Fibroblast of skin of left biceps (primary cell): ENCODE measurements at places on chromosomes 2 and 18.

DNA sequence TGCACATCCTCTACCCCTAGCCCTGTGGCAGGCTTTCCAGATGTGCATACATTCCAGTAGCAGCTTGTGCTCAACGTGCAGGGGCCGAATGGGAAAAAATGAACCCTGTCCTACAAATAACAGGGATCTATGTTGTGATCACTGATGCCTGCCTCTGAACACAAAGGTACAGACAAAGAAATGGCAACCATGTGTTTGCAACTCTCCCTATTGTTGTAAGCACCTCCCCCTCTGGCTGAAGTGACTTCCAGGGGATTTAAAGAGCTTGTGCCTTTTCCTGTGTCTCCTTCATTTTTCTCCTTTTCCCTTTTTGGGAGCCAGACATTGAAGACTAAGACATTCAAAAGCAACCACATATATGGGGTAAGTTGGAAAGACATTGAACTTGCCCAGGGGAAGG, 21.6 kb downstream of the ARHGAP25 start:
- no peak for DNase-seq

GRCh38 chr2:144630459-144631215, 110.7 kb upstream of the ZEB2 start:
- no peak for DNase-seq

DNA sequence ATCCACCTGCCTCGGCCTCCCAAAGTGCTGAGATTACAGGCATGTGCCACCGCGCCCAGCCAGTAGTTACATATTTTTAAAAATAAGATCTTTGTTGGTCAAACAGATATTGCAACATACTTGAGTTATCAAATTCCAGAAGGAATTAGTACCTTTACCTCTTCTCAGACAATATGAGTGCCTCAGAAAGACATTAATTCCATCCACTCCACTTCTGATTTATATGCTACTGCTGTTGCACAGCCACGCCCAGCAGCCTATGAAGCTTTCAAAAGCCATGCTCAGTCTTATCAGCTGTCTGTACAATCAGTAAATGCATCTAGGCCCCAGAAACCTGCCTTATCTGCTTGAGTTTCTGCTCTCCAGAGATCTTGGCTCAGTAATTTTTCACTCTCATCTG, 47.8 kb downstream of the MEX3C start:
- DNase-seq = no peak

- no peak for DNase-seq
Observed at GRCh38 chr2:218010140-218010983, 7.6 kb upstream of the TNS1 start.

- no peak for DNase-seq
Observed at GRCh38 chr18:8757396-8757997, 52.1 kb downstream of the MTCL1 start.

GRCh38 chr2:10778724-10779115, 33.9 kb downstream of the PDIA6 start:
- no peak for DNase-seq

DNA sequence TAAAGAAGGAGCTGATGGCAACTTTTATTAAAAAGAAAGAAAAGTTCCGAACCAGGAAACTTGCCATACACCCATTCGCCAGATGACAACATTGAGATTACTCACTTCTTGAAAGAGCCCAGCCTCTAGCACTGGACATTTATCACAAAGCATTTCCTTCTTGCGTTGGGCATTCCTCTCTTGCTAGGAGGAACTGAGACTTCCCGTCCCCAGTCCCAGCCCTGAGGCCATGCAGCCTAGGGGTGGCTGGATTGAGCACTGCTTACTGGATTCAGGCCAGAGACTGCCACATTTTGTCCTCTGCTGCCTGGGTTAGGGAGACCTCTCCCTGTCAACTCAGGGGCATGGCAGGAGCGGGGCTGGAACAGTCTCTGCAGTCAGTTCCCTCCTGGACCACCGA, 80.1 kb downstream of the SDC1 start:
- no peak for DNase-seq

DNA sequence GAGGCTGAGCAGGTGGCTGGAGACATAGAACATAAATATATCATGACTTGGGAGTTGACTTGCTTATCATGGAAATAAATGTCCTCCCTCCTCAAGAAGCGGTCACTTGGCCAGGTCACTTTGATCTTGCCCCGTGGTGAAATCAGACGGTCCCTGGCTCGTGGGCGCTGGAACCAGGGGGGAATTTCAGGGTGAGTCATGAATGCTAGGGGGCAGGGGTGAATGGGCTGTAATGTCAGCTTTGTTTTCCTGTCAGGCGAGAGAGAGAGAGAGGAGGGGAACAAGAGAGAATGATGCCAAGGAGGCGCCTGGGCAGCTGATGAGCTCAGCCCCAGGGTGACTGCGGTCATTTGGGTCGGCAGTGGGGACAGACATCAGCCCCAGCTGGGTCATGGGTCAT, 47.7 kb downstream of the RRM2 start:
- DNase-seq = no peak

GRCh38 chr2:67286981-67287759, 110.0 kb upstream of the ETAA1 start:
- DNase-seq = no peak

DNA sequence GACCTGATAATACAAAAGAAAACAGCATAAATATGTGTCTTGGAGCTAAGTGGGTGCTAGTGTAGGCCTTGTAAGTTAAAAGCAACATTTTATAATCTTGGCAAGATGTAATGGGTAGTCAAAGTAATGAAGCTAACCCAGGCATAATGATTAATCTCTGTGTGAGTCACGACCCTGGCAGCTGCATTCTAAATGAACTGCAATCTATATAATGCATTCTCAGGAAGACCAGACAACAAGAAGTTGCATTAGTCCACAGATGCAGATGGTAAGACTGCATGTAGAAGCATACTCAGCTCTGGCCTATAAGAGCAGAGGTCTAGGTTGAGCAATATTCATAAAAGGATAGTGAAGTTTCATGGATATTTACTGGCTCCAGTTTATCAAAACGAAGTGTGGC, 85.6 kb upstream of the ETAA1 start:
- DNase-seq = peak; percentile 67

- peak; percentile 78 for DNase-seq
Observed at GRCh38 chr18:41075212-41075611, 879.8 kb upstream of the PIK3C3 start.

DNA sequence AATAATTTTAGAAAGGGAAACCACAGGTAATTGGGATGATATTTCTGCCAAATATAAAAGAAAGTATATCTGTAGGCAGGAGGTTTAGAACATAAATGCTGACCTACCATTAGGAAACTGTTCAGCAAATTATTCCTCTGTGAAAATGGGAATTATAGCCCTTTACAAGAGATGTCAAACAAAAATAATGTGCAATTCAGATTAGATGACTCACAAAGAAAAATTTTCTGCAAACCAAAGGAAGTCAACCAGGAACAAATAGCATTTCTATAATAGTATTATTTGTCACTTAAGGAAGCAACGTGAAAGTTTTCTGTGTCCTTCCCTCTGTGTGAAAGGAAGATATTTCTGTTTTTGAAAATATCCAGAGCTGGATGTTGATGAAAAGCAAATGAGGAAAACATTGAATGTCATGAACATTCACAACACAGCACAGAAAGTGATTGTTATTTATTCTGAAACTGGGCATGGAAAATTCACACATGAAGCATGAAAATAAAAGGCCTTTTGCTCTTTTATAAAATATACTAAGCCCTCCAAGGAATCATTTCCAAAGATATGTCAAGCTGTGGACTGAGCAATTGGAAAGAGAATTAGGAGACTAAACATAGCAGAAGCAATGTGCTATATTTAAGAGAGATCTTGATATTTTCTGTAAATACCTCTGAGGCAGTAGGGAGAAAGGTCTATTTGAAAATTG, 57.9 kb upstream of the SPHKAP start:
- DNase-seq = no peak

DNA sequence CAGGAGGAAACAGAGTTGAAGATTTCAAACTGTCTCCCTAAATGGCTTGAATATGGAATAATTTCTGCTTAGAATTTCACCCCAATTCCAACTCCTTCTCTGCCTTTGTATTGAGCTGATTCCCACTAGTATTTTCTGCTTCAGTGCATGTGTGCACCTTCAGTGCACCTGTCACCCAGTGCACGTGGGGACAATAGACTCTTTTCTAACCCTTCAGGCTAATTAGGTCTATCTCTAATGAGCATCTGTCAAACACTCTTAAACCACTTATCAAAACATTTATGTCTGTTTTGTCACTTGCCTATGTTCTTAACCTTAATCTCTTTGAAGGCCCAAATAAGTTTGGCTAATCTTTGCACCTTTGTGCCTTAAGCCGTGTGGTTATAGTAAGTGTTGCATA, 232.0 kb upstream of the NETO1 start:
- no peak for DNase-seq

- no peak for DNase-seq
Observed at GRCh38 chr2:10059552-10060335, 16.4 kb downstream of the KLF11 start.

DNA sequence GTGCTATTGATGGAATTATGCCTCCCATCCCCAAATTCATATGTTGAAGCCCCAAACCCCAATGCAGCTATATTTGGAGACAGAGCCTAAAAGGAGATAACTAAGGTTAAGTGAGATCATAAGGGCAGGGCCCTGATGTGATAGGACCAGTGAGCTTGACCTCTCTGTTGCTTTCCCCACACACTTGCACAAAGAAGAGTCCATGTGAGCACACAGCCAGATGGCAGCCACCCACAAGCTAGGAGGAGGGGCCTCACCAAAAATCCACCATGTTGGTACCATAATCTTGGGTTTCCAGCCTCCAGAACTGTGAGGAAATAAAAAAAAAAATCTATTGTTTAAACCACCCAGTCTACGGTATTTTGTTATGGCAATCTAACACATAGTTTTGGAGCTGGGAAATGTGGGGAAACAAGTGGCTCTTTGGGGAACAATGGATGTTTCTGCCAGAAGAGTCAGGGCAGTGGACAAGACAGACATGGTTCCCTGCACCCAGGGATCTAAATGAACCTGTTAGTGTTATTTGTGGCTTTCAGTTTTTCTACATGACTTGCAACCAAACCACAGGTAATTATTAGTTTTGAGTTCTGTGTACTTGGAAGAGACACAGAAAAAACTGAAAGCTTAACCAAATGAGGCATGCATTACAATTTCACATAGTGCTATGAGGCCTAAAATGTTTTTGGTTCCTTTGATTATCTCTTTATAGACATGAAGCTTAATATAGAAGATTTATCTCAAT, 259.1 kb downstream of the LTBP1 start:
- no peak for DNase-seq

- DNase-seq = no peak
Observed at GRCh38 chr2:239180526-239181073, 220.2 kb downstream of the HDAC4 start.

DNA sequence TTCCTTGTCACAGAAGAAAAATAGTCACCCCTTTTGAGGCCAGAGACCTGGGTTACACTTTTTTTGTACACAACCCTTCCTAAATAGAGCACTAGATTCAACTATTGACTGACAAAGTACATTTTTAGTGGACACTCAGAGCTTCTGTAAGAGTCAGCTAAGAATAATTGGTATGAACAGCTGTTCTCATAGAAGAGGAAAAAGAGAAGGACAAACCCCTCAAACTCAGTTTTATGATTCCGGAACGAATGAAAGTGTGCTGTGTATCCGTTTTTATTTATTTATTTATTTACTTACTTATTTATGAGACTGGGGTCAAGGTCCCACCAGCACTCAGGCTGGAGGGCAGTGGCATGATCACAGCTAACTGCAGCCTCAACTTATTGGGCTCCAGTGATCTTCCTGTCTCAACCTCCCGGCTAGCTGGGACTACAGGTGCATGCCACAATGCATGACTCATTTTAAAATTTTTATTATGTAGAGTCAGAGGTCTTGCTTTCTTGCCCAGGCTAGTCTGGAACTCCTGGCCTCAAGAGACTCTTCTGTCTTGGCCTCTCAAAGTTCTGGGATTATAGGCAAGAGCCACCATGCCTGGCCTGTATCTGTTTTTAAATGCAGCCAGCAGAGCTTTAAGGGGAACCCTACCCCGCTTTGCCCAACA, 36.0 kb upstream of the FZD5 start:
- no peak for DNase-seq

- DNase-seq = no peak
Observed at GRCh38 chr2:228321015-228321414, 139.5 kb upstream of the SPHKAP start.

DNA sequence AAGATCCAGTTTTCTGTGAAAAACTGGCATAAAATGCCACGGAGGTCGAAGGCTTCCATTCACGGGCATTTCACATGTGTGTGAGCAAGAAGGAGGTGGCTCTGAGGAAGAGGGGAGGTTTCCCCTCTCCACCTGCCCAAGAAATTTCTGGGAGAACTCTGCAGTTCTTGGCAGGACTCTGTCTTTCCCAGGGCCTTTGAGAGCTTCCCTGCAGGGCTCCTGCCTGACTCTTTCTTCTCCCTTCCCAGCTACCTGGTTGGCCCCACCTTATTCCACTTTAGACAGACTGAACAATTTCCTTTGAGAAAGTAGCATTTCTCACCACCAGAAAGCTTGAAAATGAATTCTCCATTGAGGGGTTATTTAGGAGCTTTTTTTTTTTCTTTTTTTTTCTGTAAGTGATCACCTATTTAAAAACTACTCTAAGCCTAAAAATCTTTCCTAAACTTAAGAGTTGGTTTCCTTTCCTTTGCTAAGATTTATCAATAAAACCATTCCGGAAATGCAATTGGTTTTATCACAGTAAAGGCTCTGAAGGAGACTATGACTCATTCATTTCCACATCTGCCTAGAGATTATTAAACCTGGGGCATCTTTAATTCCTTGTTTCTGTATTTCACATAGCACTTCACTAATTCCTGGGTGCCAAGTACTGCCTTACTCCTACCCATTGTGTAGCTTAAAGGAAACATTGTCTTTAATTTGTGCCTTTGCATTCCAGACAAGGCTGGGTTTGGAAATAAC, 59.3 kb downstream of the UNC80 start:
- DNase-seq = no peak

DNA sequence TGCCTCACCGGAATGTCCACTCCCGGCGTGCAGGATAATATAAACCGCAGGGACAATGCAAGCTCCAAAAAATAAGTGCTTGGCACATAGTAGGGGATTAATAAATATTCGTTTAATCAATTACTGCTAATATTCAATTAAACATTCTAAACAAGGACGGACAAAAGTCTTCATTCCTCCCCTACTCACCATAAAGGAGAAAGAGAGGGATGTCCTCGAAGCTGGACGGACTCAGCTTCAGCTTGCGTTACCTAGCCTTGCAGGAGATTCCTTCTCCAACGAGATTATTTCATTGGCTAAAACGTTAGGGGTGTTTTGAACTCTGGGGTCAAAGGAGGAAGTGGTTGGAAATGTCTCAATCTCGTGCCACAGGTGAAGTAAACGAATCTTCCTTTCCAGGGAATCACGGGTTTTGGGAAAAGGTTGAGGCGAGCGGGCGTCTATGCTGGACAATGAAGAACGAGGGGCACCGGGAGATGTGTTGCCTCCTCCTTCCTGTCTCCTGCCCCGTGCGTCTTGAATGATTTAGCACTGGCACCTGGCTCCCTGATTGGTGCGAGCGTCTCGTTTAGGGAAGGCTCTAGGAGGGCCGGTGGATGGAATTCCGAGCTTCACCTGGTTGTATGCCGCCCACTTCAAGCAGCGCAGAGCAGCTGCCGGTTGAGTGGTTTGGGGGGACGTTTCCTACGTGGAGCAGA, 2.0 kb upstream of the GAD1 start:
- no peak for DNase-seq

- DNase-seq = no peak
Observed at GRCh38 chr18:58190842-58191530, 147.0 kb downstream of the NEDD4L start.

- peak; percentile 33 for DNase-seq
Observed at GRCh38 chr2:162118166-162119031, 33.6 kb downstream of the GCG start.
